Eye (tissue), 1 donor: ENCODE measurements at places on chromosomes 3 and 15.

- DNase-seq: no peak
These were observed 223.9 kb downstream of the UACA start for GRCh38 chr15:70539409-70539808.

DNA sequence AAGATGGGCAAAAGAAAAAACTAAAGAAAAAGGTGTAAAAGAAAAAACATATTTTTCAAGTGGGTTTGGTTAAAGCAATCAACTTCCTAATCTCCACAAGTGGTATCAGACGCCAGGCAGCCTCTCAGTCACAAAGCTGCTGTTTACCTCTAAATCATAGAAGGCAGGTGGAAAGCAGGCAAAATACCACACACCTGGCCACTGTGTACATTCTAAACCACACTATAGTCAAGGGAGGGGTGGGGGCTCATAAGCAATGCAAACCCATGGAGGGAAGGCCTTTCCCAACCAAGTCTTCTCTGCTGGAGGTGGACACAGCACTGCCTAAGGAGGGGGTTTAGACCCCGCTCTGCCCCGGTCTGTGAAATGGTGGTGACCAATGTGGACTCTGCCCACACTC is 50.4 kb downstream of the MCF2L2 start:
- no peak for DNase-seq

- no peak for DNase-seq
These were observed 70.2 kb upstream of the PIK3R4 start for GRCh38 chr3:130816561-130817445.

DNA sequence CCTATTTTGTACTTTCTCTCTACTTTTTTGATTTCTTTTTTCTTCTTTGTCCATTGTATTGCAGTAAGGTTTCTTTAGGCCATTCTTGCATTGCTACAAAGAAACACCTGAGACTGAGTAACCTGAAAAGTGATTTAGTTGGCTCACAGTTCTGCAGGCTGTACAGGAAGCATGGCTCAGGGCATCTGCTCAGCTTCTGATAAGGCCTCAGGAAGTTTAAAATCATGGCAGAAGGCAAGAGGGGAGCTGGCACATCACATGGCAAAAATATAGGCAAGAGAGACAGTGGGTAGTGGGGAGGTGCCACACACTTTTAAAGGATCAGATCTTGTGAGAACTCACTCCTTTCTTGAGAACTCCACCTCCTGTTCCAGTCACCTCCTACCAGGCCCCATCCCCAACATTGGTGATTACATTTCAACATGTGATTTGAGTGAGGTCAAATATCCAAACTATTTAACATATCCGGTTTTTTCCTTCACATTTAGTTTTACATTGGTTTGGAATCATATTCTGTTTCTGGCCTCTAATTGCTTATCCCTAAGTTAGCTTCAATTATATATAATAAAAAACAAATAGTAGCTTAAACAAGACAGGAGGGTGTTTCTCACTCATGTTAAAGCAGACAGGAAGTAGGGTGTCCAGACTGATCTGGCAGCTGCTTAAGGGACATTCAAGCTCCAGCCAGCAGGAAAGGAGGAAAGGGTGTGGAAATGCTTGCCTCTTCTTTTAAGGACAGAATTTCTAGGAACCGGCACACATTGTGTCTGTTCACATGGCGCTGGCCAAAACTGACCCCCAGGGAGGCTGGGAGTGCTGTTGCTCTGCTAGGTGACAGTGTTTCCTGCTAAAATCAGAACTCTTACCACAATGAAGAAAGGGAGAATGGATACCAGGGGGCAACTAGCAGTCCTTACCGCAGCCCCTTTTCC is 28.8 kb upstream of the SKOR1 start:
- no peak for DNase-seq

- no peak for DNase-seq
These were observed 21.1 kb upstream of the MAP3K13 start for GRCh38 chr3:185341616-185342458.

GRCh38 chr3:27556887-27557286 is 72.7 kb upstream of the SLC4A7 start:
- no peak for DNase-seq

GRCh38 chr3:98512576-98512975 is 10.1 kb downstream of the CLDND1 start:
- DNase-seq: no peak

- no peak for DNase-seq
These were observed 32.5 kb downstream of the PARP15 start for GRCh38 chr3:122609798-122610559.

- peak; percentile 78 for DNase-seq
These were observed 91.4 kb downstream of the NFKBIZ start for GRCh38 chr3:101940521-101941317.

DNA sequence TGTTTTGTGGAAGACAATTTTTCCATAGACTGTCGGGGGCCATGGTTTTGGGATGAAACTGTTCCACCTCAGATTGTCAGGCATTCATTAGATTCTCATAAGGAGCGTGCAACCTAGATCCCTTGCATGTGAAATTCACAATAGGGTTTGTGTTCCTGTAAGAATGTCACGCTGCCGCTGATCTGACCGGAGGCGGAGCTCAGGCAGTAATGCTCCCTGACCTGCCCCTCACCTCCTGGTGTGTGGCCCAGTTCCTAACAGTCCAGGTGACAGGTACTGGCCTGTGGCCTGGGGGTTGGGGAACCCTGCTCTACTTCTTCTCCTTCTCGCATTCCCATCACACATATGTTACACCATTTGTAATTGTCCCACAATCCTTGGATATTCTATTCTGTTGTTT is 11.0 kb downstream of the CHRNA7 start:
- peak; percentile 35 for DNase-seq

- DNase-seq: peak; percentile 74
These were observed 641 bp downstream of the ACVR2B start for GRCh38 chr3:38454178-38454883.

DNA sequence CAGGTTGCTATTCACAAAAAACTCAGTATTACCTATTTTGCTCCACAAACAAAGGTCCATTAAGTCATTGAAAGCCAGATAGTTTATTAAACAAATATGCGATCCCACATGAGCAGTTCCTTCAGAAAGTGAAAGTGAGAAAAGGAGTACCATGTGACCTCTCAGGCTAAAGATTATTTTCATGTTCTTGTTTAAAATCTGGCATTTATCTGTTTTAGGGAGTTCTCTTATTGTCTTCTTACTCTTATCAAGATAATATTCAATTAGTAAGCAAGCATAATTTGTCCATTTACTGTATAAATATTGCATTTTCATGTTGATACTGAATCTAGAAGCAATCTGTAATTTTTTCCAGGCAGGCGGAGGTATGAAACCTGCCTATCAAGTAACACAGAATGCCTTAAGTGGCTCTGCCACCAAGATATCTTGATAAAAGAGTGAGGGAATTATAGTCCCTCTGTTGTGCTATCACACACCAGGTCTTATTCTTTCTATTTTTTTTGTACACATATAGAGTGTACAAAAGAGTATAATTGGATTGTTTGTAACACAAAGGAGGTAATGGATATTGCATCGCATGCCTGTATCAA is 20.1 kb upstream of the PLSCR5 start:
- no peak for DNase-seq

- DNase-seq: peak; percentile 19
These were observed 7.5 kb upstream of the UBL7 start for GRCh38 chr15:74468341-74469032.

- DNase-seq: no peak
These were observed 67.7 kb downstream of the USF3 start for GRCh38 chr3:113628788-113629187.

GRCh38 chr15:33198541-33198940 is 4.0 kb upstream of the FMN1 start:
- DNase-seq: no peak

DNA sequence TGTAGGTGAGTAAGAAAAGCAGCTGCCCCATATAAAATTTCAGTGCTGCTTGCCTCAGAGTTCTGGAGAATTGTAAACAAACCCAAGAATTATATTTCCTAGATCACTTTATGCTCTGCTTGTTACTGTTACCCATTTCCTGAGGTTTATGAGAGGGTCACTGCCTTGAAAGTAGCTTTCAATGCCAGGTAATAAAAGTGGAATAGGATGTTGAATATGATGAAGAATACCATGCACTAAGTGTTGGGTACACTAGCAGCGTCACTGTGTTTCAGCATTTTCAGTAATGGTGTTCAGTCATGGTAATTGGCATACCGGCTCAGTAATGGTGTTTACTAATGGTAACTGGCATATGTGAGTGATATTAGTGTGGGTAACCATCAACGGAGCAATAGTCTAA is 449.8 kb upstream of the TPRG1 start:
- no peak for DNase-seq

DNA sequence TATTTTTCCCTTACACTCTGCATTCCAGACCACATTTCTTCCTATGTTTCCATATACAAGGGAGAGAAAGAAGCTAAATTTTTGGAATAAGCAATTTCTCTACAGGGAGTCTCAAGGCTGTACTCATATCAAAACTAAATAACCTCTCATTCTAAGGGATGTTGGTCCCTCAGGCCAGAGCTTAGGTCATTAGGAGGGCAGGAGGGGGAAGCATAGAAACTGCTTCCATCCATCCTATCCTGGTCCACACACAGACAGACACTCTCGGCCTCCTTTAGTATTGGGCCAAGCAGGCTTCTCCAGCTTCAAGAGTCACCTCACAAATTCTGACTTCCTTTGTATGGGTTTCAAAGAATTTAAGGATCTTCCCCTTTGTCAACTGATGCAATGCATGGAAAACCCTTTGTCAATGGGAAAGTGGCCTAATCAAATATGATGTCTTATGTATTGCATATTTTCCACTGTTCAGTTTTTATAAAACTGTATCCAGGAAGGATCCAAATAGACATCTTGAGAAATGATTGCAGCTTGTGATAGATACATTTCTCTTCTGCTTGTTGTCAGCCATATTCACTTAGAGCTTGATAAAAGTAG is 140.7 kb upstream of the RARB start:
- DNase-seq: no peak

DNA sequence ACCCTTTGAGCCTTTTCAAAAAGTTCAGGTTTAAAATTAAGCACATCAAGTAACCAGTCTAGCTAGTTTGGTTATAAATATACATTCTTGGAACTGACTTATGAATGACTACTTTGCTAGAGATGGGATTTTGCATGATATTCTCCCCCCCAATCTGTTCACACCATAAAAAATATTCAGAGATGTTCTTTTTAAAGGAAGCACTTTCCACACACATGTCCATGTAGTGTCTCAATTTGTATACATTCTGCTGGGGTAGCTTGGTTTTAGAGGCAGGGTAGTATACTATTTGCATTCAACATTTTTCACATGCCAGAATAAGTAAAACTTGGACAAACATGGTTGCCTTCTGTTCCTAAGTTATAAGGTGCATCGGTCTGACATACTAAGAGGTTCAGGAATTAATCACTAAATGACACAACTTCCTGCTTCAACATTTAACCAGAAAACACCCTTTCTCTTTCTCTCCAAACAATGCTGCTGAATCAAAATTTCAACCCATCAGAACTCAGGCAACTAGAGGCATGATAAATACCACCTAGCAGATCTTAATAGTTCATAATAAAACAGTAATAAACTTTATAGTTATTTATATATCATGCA is 57.0 kb downstream of the SUMF1 start:
- DNase-seq: no peak

DNA sequence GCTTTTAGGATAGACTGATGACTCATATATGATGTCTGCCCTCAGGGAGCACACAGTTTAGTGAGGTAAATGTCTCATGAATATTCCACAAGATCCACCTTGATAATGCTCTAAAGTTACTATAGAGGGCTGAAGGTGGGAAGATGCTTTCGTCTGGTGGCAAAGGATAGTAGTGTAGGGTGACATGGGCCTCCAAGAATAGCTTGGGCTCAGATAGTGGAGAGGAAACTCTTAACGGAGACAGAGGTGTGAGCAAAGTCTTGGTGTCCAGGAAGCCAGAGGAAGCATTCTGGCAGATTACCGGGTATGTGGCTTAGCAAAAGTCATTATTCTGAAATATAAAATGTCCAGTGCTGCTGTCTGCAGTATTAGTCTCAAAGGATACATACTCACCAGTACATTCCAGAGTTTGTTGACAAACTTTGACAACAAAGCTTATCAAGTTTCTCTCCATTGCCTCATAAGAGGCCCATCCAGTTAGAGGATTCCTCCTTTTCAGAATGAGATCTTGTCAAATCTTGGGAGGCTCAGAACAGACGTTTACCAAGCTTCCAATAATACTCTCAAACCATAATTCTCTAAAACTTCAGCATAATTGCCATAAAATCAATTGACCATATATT is 316.7 kb downstream of the LPP start:
- DNase-seq: no peak

DNA sequence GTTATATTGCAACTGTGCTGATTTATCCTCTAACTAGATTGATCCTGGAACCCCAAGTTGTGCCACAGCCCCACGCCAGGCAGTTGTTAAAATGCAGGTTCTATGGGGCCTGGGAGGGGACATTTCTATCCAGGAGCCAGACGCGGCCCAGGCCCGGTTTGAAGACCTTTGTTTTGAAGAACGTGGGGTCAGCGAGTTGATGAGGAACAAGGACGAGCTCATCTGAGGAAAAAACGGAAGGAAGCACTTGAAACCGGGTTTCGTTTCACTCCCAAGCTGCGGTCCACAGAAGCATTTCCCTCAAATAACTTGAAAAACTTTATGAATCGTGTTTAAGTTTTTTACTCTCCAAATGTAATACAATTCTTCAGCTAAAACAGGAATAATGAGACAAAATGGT is 76.4 kb downstream of the CHSY1 start:
- no peak for DNase-seq

DNA sequence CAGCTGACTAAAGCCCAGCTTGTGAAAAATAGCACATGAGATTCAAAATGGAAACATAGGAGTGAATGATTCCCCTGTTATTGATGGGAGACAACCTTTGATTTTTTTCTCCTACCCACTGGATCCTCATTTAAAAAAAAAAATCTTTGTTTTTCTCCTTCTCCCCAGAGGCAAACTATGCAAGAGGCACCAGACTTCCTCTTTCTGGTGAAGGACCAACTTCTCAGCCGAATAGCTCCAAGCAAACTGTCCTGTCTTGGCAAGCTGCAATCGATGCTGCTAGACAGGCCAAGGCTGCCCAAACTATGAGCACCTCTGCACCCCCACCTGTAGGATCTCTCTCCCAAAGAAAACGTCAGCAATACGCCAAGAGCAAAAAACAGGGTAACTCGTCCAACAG is 2.6 kb downstream of the CACNA1D start:
- no peak for DNase-seq

- DNase-seq: no peak
These were observed 105.9 kb downstream of the STAC start for GRCh38 chr3:36486009-36486795.

GRCh38 chr3:117541721-117542120 is 832.1 kb downstream of the TUSC7 start:
- DNase-seq: no peak

DNA sequence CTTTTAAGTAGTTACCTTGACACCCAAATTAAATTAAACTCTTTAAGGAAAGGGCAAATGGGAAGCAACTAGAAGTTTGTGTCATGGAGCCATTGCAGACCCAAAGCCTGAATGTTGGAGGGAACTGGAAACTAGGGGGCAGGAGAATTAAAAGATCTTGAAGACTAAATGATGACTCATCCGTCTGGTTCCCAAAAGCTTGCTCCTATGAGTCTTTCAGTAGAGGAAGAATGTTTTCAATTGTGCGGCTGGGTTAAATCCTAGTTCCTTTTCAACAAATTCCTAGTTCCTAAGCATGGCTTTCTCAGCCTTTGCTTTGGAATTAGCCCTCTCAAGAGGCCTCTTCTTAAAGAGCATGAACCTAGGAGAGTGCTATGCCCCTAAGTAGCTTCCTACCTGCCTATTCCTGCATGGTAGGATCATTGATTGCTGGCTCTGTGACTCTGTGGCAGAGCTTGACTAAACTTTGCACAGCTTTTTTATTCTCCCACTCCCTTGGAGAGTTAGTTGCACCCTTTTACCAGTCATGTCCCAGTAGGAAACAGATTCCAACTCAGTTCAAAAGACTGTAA is 17.7 kb downstream of the CLEC3B start:
- DNase-seq: no peak

GRCh38 chr3:9784965-9785364 is 7.3 kb downstream of the TADA3 start:
- DNase-seq: no peak
